GM06990 (cell line): ENCODE measurements at places on chromosomes 2 and 18.

DNA sequence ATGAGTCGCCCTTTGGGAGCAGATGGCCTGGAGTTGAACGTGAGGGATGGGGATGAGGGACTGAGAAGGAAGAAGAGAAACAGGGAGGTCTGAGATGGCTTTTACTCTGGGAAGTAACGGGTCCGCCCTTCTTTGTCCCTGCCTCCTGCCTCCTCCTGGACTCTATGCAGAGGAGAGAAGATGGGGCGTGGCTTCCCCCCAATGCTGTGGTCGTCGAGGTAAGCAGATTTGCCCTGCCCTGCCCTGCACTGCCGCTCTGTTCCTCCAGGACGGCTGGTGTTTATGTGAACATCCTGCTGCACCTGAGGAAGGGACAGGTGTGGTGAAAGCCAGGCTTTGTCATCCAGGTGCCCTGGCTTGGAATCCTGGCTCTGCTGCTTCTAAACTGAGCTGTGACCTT is 13.5 kb upstream of the NTSR2 start:
- DNase-seq: no peak

- DNase-seq: no peak
Observed at GRCh38 chr18:9987931-9988330, 74.1 kb downstream of the VAPA start.

- DNase-seq: no peak
Observed at GRCh38 chr2:191264647-191265081, 19.5 kb downstream of the MYO1B start.

DNA sequence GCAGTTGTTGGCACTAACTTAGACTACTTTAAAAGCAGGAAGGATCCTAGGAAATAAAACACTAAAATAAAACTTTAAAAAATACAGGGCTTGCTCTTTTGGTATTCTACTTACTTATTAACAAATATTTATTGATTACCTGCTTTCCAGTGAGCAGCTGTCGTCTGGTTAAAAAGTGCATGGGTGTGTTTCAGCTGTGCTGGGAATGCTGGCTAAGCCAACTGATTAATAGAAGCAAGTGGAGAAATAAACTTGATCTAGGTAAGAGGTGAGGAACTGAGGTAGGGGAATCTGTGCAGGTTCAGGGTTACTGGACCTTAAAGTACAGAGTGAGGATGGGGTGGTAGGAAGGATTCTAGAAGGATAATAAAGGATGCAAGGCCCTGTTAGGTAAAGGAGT is 110.8 kb downstream of the SPTBN1 start:
- no peak for DNase-seq

- DNase-seq: no peak
Observed at GRCh38 chr18:52136532-52136931, 203.5 kb upstream of the DCC start.

GRCh38 chr2:213164263-213164662 is 12.9 kb upstream of the IKZF2 start:
- DNase-seq: no peak

- DNase-seq: no peak
Observed at GRCh38 chr18:3603421-3604234, 153.7 kb downstream of the TGIF1 start.

DNA sequence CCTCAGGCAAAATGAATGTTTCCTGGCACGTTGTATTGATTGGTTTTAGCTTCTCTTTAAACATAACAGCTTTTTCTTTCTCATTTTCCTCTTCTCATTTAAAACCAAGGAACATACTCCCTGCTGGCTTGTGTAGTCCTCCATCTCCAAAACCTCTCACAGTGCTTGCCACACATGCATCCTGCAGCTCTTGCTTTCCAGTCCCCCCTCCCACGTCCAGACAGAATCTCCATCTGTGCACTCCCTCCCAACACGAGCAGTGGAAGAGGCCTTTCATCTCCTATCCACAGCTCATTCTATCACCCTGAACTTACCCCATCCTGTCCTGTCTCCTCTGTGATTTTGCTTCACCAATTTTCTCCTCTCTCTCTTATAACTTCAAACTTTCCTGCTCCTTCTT is 99.6 kb upstream of the THSD7B start:
- no peak for DNase-seq

DNA sequence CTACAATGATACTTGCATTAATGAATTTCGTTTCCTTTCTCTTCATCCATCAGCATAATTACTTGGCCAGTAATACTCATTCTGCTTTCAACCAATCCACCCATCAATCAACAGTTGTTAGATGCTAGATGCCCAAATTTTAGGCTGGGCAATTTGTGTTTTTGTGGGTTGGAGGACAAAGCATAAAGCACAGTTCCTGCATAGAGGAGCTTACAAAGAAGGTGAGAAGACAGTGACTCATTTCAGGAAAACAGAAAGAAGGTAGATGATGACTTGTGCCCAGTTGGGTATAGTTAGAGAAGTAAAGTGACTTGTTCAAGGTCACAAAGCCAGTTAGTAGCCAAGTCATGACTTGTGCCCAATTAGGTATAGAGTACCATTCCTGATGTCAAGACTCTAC is 1186.8 kb upstream of the CELF4 start:
- DNase-seq: peak; percentile 22

DNA sequence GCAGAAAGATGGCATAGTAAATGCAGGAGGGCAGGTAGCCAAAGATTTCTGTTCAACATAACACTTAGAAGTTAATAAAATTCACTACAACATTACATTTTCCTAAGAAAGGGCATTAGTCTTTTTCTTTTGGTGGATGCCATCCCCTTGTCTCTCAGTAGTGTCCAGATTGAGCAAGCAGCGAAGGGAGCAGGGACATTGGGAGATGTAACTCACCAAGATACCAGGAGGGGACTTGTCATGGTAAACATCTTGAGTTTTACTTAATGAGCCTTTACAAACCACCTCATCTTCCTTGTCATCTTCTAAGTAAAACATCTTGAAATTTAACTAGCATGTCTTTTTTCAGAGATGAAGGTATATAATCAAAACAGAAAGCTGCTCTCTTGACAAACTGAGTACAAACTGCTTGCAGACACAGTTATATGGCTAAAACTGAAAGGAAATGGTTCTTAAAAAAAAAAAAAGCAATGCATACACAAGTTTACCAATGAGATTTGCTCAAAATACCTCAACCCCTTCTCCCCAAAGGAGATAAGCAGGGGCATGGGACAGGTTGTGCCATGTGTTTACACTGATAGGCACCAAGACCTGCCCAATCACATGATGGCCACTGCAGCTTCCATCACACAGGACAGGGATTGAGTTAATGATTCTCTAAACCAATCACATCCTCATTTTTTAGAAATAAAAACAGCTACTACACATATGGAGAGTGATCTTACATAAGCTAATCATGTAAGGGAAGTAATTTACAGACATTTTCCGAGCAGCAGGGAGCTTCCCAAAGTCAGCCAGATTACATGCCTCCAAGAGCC is 30.3 kb downstream of the LPIN2 start:
- no peak for DNase-seq

GRCh38 chr2:156046900-156047299 is 285.6 kb downstream of the NR4A2 start:
- DNase-seq: no peak
